ENCODE measurements at places on chromosomes 1 and 21.

DNA sequence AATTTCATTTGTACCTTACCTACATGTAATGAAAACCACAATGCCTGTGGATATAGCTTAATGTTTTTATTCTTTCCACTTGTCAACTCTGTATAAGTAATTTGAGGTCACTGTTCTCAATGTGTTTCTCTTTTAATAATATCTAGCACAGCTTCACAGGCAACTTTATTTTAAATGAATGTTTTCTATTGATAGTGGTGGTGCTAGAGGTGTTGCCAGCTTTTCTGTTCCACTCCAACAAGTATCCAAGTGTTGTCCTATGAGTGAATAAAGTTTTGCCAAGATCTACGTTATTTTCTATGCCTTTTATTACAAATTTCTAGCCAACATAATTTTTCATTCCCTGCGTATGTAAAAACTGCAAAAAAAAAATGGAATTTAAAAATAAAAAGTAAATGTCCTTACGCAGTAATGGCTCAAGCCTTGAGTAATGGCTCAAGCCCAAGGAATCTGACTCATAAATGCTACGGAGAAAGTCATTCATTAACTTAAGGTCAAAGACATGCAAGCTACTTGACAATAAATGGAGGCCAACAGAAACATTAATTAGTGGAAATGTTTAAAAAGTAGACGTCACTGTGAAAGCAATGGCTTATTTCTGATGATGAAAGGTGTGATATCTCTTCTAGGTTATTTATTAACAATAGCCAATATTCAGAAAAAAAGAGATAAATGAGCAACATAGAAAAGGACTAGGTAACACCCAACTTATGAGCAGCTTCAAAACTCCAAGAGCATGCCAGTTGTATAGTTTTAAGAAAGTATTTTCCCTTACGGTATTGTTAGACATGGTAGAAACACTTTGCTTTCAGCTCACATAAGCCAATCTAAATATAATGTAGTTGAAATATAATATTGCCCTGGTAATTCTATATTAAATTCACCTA lies 71.4 kb downstream of the SLC44A5 start:
- DNase-seq = no peak

- no peak for DNase-seq
Observed at GRCh38 chr1:50417507-50417906, 5.7 kb downstream of the DMRTA2 start.

- DNase-seq = no peak
Observed at GRCh38 chr1:201127755-201128455, 921 bp upstream of the ASCL5 start.

GRCh38 chr21:26844258-26845065 lies 747 bp downstream of the ADAMTS1 start:
- no peak for DNase-seq

GRCh38 chr1:42266253-42267135 lies 68.5 kb downstream of the FOXJ3 start:
- DNase-seq = no peak
